ENCODE measurements at places on chromosomes 7 and 10.
A peak's percentile ranks its signal among the peaks of the same experiment; 100 is the strongest.

- DNase-seq: no peak
These were observed 26.4 kb upstream of the CALN1 start for GRCh38 chr7:72438491-72438890.

DNA sequence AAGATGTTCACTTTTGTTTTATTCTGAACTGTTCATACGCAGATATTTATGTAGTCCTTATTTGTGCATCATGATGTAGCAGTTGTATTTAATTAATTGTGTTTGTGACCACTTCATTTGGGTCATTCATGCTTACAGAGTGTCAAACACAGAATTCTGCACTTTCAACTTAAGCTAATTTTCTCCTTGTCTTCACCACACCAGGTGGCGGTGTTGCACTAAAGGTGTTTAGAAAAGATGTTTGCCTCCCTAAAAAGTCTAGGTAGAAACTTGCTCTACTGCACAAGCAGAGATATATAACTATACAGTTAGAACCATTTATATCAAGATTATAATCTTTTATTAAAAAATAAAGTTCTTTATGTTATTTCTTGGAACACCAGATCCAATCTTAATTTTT is 1.3 kb upstream of the TAS2R38 start:
- DNase-seq: no peak

DNA sequence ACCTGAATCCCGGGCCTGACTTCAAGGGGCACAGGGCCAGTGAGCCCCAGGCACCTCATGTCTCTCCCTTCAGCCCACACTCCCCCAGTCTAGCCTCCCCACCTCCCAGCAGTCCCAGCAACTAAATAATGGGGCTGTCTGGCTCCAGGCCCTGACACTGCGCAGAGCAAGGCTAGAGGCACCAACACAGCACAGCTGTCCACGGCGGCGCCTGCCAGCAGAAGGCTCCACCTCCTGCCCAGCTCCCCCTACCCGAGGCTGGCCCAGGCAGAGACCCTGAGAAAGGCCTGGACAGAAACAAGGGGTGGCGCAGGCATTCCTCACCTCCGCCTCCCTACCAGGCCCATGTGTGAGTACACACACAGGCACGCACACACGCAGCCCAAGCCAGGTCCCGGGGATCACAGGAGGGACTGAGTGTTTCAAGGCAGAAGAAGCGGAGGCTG is 6.1 kb downstream of the KCNH2 start:
- no peak for DNase-seq

DNA sequence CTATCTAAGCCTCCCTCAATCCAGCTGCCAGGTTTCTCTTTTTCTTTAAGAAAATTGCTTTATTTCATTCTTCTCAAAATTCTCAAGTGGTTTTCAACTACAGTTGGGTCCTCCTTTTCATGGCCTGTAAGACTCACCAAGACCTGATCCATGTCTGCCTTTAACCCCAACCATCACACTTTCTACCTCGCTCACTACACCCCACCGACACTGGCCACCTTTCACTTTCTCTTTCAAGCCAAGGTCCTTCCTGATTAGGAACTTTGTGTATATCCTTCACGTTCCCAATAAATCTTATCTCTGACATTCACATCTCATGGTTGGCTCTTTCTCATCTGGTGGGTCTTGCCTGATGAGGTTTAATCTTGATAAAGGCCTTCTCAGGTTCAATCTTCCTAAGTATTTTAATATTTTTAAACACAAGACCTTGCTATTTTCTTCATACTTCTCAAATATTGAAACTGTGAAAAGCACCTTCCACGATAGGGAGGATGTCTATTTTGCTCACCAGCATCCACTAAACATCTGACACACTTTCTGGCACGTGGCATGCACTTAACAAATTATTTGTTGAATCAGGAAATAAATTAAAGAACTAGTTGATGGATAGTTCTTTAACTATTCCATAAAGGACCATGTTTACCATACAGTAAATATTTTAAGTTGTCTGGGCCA is 624.8 kb downstream of the GRID1 start:
- no peak for DNase-seq

- peak; percentile 90 for DNase-seq
These were observed 72.6 kb downstream of the PFKFB3 start for GRCh38 chr10:6275022-6275997.

GRCh38 chr7:95886501-95887090 is 114.2 kb downstream of the DYNC1I1 start:
- DNase-seq: no peak

GRCh38 chr7:1637155-1637554 is 32.9 kb upstream of the ELFN1 start:
- DNase-seq: no peak

GRCh38 chr7:78159545-78159944 is 361.0 kb downstream of the PHTF2 start:
- DNase-seq: no peak

- no peak for DNase-seq
These were observed 22.2 kb upstream of the SRGN start for GRCh38 chr10:69065406-69066361.

DNA sequence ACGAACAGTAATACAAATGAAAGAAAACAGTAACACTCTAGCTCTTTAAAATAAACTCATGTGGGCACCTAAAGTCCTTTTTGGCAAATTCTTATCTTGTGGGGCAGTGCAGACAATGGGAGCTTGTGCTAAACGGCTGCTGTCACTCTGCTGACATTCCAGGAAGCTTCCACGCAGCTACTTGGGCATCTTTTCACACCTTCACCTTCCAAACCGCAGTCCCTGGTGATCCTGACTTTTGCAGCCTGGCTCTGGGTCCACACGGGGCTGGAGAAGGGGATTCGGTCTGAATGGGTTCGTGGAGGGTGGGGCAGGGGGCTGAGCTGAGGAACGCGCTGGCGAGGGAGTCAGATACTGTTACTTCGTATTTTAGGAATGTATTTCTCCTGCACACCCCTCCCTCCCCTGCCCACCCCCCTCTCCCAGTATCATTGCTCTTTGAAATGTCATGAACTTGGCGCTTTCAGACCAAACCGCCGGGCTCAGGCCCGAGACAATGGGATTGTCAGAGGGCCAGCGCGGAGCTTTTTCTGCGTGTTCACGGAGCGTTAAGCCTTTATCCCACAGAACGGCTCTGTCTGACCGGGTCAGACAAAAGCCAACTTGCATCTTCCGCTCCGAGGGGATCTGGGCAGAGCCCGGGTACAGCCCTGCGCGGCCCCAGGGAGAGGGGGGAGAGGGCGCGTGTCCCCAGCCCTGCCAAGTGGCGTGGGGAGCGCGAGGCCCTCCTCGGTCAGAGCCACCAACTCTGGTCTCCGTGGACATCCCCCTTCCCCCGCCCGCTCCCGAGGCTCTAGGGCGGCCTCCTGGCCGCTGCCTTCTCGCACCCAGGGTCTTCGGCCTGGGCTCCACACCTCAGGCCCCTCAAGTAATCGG is 76.7 kb upstream of the EN2 start:
- DNase-seq: no peak

DNA sequence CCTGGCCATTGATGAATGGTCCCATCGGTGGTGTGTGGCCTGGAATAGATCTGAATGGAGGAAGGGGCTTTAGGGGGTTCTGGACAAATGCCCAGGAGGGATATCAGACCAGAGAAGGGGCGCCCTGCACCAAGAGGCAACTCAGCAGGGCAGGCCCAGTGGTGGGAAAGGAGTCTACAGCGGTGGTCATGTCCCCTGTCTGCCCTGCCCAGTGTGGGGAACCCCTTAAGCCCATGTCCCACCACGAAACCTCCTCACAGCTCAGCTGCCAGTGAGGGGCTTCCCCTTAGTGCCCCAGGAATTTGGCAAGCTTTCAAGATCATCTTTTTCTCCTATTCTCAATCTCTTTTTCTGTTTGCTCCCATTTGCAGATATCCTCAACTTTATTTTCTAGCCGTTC is 14.1 kb upstream of the CCSER2 start:
- DNase-seq: no peak

DNA sequence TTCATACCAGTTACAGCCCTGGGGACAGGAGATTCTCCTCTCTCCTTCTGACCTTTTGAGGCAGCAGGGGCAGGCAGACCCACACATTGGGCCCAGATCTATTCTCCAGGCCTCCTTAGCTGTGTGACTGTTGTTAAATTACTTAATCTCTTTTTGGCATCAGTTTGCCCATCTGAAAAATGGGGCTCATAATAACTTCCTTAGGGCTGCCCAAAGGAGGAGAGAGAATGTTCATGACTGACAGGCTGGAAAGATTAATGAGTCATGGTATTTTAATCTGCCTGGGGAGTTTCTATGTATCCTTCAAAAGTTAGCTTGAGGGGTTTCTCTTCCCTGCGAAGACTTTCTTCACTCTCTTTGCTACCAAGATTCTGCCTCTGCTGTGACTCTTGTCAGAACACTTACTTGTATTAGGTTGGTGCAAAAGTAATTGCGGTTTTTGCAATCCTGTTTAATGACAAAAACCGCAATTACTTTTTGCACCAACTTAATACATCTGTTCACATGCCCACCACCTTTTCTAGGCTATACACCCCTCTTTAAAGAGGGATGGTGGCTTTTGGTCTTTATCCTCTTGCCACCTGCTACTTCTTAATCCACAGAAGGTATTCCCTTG is 83.4 kb downstream of the ARID5B start:
- no peak for DNase-seq

DNA sequence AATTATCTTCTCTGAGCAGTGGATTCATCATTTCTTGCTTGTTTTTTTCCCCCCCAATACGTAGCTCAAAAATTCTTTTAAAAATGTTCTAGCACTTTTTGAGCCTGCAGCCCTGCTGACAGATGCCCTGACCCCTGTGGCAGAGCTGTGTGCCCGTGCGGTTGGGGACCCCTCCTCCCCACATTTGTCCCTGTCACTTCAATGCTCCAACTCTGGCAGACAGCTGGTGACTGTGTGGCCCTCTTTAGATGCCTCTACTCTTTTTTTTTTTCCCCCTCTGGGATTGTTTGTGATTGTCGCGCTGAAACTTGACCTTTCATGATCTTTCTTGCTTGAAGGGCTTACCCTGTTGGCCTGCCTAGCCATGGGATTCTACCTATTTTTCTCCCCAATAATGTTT is 214.1 kb downstream of the TMEM178B start:
- DNase-seq: no peak

GRCh38 chr10:10128387-10128786 is 889.3 kb upstream of the CELF2 start:
- no peak for DNase-seq

DNA sequence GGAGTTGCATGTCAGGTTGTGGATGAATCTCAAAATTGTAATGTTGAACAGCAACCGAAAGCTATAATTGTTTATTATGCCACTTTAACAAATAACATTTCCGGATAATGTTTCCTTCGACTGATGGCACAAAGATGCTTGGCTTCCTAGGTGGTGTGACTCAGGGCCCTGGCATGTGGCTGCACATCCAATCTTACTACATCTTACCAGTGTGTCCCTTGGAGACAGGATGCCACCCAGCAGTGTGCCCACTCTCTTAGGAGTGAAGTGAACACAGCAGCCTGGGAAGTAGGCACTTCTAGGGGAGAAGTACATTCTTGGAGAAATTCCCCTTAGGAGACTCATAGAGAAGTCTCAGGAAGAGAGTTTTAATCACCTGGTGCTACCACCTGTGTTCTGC is 33.0 kb upstream of the GPR26 start:
- DNase-seq: no peak

DNA sequence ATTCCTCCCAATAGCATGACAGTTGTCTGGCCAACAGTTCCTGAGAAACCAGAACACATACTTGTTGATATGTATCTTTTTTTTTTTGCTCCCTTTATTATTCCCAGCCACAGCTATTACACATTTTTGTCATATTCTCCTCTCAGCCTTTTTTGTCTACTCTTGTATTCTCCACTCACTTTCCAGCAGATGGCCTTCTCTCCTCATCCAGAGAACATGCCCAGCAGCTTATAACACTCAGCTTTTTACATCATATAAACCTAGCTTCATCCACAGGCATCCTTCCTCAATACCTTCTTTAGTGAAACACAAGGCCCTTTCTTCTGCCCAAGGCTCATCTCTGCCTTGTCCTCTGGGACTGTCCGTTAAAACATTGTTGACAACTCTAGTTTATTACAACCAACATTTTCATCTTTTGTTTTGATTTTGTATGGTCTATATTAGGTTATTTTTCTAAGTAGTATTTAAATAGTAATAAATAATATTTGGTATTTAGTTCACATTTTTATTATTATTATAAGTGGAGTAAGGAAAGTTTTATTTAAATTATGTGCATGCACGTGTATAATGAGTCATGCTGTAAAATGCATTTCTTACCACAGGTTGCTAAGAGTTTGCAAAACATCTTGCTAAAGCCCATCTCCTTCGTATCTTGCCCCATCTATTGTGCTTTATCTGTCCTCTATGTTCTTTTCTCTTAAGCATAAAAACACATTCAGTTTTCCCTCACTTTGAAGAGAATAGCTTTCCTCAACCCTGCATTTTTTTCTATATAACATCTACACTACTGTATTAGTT is 101.5 kb downstream of the ORC5 start:
- DNase-seq: no peak

- DNase-seq: no peak
These were observed 9.9 kb downstream of the STARD3NL start for GRCh38 chr7:38187794-38188440.

DNA sequence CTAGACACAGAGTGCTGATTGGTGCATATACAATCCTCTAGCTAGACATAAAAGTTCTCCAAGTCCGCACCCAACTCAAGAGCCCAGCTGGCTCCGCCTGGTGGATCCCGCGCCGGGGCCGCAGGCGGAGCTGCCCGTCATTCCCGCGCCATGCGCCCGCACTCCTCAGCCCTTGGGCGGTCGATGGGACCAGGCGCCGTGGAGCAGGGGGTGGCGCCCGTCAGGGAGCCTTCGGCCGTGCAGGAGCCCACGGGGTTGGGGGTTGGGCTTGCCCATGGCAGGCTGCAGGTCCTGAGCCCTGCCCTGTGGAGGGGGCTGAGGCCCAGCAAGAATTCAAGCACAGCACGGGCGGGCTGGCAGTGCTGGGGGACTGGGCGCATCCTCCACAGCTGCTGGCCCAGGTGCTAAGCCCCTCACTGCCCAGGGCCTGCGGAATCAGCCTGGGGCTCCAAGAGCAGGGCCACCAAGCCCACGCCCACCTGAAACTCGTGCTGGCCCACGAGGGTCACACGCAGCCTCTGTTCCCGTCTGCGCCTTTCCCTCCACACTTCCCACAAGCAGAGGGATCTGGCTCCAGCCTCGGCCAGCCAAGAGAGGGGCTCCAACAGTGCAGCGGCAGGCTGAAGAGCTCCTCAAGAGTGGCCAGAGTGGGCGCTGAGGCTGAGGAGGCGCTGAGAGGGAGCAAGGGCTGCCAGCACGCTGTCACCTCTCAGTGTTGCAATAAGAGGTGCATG is 604.2 kb upstream of the POM121L12 start:
- DNase-seq: no peak

DNA sequence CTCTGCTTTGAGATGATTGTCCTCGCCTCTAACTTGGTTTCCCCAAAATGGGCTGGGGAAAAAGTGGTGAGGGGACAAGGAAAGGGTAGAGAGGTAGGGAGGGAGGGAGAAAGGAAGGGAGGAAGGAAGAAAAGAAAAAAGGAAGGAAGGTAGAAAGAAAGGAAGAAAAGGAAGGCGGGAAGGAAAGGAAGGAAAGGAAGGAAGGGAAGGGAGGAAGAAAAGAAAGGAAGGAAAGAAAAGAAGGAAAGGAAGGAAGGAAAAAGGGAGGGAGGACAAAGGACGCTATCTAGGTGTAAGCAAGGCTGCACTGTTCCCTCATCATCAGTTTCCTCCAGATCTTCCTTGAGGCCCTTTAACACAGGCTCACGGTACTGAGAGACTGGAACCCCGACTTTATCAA is 2.2 kb downstream of the GNA12 start:
- DNase-seq: no peak

Data from T-helper 17 cell (primary cell).